Activated CD4-positive, CD25-positive, alpha-beta regulatory T cell treated with anti-CD3 and anti-CD28 coated beads, Interleukin-2, amount 50 U/mL, for 16 hours (primary cell): ENCODE measurements at places on chromosomes 11 and 22.

DNA sequence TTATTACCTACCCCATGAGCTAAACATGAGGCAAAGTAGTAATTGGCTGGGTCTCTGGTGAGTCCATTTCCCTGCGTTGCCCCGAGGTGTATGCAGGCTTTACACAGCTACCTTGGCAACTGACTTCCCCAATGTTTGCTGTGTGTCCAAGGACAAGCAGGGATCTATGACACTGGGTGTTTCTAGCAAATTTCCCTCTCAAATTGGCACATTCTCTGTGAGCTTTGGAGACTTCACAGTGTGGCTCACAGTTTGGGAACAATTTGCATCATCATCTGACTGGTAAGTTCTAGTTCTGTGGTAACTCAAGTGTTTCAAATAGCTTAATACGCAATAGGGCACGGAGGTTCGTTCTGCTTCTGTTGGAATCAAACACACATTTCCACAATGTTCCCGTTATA, 12.5 kb downstream of the NNMT start:
- no peak for DNase-seq

DNA sequence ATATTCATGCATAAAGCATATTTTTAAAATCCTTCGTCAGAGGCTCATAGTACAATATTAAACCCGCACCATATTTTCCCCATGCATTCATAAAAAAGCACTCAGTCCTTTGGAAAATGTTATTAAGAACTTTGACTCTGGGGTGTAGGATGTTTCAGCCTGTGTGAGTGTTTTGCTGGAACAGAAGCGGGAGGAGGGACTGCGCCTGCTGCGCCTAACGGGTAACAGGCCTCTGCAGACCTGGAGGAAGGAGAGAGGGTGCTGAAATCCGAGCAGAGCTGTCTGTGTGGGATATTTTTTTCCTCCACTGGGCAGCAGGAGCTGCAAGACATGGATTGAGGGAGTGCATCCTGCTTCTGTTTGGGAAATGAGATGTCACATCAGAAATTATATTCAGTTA, 483.0 kb downstream of the BRD1 start:
- no peak for DNase-seq

DNA sequence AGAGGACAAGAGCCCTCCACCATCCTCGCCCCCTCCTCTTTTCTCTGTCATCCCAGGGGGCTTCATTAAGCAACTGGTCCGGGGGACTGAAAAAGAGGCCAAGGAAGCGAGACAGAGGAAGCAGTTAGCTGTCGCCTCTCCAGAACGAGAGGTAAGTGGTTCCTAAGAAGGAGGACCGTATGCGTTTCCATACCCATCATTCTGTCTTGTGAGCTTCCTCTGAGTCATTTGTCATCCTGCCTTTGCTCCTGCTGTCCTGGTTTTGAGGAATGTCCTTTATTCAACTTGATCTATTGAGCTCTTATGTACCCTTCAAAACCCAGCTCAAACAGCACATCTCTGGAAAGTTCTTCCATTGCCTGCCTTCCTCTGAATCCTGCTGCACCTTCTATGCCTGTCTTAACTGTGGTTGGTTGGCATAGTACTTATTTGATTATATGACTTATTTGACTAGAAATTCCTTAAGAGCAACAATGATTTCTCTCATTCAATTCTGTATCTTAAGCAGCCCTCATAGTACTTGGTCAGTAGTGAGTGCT, 21.3 kb downstream of the MYO18B start:
- no peak for DNase-seq

GRCh38 chr22:38311323-38311620, 6.0 kb downstream of the CSNK1E start:
- no peak for DNase-seq

- DNase-seq = no peak
These were observed 3.8 kb downstream of the EHD1 start for GRCh38 chr11:64874308-64875240.

- DNase-seq = no peak
These were observed 15.9 kb upstream of the DGCR8 start for GRCh38 chr22:20064140-20064480.

- DNase-seq = no peak
These were observed 105.2 kb downstream of the MAML2 start for GRCh38 chr11:96237766-96238266.

GRCh38 chr11:132540581-132540980, 991.7 kb downstream of the OPCML start:
- no peak for DNase-seq
